ENCODE measurements at places on chromosomes 16 and 17. TPM values are rescaled to one million over a fixed set of nuclear protein-coding genes. Genes with fewer than 3 reads are reported as not detected.

CACNG5 gene
- total RNA-seq: not detected

DPEP3 gene
- not detected for total RNA-seq

CHST4 gene
- 0.38 TPM for total RNA-seq

CYGB gene
- 34.3 TPM for total RNA-seq

FA2H gene
- total RNA-seq: 2.1 TPM

KCNJ16 gene
- 0.35 TPM for total RNA-seq

CIITA gene
- total RNA-seq: 78.9 TPM

SYT17 gene
- 13.7 TPM for total RNA-seq

SLC22A31 gene
- 136 TPM for total RNA-seq

CHD9 gene
- total RNA-seq: 81.4 TPM

KRT34 gene
- total RNA-seq: not detected

CIBAR2 gene
- total RNA-seq: not detected

ITGAD gene
- total RNA-seq: 0.20 TPM

PHF23 gene
- 36.9 TPM for total RNA-seq

RDM1 gene
- total RNA-seq: not detected

HBQ1 gene
- not detected for total RNA-seq

TXNL4B gene
- total RNA-seq: 11.5 TPM

ATAD5 gene
- total RNA-seq: 1.1 TPM

TBC1D3E gene
- not detected for total RNA-seq

SLC5A10 gene
- not detected for total RNA-seq

MYO1C gene
- total RNA-seq: 322 TPM

C17orf100 gene
- 1.3 TPM for total RNA-seq

KRT23 gene
- 1.1 TPM for total RNA-seq

TPSD1 gene
- total RNA-seq: 9.4 TPM

TBC1D3K gene
- total RNA-seq: not detected

ACSM2A gene
- not detected for total RNA-seq

KRT32 gene
- total RNA-seq: not detected

CTRB1 gene
- not detected for total RNA-seq

ADAMTS18 gene
- total RNA-seq: 0.46 TPM

CCL4 gene
- 12.5 TPM for total RNA-seq

LYRM9 gene
- 9.0 TPM for total RNA-seq

ABCC12 gene
- total RNA-seq: not detected

DNAAF8 gene
- 0.58 TPM for total RNA-seq

CDH3 gene
- 9.6 TPM for total RNA-seq

SECTM1 gene
- 26.4 TPM for total RNA-seq
